ENCODE measurements at places on chromosomes 3 and 15.
A peak's percentile ranks its signal among the peaks of the same experiment; 100 is the strongest.

DNA sequence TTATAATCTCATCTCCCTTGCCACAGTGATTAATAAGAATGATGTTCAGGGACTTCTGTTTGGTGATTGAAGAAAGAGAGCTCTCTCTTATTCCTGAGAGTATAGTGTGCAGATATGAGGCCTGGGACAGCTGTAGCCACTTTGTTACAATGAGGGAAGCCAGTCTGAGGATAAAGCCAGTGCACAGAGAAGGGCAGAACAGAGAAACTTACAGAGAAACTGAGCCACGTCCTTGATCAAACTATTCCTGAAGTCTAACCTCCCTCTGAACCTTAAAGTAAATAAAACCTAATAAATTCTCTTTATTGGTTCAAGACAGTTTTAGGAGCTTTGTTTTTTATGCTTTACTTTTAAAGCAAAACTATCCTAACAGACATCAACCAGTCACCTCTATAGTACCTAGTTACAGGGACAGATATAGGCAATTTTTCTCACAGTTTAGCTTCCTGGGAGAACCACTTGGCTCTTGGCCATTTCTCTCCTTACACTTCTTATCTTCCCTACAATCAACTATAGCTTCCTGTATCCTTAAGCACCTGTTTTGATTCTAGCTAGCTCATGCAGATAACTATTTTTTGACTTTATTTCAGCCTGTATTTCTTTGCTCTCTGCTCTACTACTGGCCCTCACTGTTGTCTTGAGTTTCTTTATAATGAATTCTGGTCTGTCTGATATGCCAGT, 284.4 kb downstream of the SHQ1 start:
- no peak for DNase-seq

DNA sequence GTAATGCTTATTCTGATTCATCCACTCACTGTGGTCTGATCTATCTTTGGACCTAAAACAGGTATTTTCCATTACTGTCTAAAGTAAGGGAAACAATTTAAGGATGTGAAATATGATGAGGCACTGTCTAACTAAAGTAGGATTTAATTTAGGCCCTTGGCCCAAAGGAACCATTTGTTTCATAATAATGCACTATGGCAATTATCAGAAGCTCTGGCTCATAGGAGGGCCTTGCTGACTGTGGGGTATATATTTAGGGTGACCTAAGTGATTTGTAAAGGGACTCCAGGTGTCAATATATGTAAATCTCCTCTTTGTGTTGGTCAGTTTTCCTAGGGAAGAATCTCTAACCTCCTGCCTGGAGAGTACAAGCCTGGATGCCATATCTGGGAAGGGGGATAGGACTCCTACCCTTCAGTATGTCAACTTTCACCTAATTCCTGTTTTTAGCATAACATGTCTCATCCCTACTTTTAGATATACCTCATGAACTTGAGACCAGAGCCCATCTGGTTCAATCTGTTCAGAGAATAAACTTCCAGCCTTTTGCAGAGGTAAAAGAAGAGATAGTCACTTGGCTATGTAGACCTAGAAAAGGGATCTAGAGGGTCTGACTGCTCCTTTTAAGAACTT, 20.1 kb downstream of the DET1 start:
- no peak for DNase-seq

- peak; percentile 63 for DNase-seq
These were observed 611 bp downstream of the CTDSPL2 start for GRCh38 chr15:44427756-44428724.

DNA sequence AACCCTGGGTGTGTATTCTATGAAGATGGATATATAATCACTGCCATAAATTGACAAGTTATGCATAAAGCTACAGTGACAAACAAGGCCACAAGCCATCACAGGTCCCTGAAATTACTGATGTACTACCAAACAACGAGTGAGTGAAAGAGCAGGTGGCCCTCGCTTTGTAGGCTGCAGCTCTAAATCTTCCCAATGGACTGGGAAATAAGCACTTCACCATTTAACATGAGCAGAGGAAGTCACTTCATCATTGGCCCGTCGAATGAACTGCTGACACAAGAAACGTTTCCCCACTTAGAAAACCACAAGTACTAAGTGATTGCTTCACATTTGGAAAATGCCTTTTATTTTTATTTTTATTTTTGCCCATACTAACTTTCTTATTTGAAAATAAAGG, 218.0 kb downstream of the ZNF385D start:
- DNase-seq, result no peak

DNA sequence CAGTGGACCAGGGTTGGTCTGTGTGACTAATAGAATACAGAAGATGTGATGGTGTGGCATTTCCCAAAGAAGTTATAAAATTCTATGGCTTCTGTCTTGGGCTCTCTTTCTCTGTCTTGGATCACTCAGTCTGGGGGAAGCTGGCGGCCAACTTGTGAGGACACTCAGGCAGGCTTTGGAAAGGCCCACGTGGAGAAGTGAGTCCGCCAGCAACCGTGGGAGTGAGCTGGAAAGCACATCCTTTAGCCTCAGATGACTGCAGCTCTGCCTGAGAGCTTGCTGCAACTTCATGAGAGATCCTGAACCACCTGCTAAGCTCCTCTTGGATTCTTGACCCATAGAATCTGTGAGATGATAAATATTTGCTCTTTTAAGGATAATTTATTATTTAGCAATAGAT, 72.0 kb upstream of the RASGRP1 start:
- no peak for DNase-seq

DNA sequence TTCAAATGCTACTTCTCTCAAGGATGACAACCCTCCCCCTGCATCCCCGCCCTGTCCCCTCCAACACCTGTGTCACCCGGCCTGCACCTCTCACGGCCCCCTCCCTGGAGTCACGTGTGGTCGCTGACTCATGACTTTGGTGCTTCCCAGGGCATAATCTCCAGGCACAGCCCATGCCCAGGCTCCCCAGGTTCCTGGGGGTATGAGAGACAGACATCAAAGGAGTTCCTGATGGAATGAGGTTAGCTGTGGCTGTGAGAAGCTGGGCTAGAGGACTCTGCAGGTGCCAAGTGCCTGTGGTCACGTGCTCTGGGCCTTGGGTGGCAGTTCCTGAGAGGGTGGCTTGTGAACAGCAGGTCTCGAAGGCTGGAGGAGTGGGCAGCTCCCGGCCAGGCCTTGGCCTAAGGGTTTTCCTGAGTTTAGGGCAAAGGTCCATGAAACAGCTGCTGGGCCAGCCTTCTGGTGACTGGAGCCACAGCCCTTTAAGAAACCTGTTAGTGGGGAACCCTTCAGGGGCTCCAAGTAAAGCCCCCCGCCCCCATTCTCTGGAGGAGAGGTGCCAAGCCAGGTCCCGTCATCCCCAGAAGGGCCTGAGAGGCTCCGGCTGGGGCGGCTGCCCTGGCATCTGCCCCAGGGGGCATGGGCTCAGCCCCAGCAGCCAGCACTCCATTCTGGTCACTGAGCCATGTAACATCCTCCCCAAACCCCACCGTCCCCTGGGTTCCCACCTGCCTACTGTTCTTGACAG, 230.0 kb downstream of the XXYLT1 start:
- no peak for DNase-seq

GRCh38 chr15:43347114-43347513, 16.7 kb upstream of the LCMT2 start:
- DNase-seq, result no peak

GRCh38 chr3:4712109-4712508, 219.0 kb downstream of the ITPR1 start:
- DNase-seq, result no peak

DNA sequence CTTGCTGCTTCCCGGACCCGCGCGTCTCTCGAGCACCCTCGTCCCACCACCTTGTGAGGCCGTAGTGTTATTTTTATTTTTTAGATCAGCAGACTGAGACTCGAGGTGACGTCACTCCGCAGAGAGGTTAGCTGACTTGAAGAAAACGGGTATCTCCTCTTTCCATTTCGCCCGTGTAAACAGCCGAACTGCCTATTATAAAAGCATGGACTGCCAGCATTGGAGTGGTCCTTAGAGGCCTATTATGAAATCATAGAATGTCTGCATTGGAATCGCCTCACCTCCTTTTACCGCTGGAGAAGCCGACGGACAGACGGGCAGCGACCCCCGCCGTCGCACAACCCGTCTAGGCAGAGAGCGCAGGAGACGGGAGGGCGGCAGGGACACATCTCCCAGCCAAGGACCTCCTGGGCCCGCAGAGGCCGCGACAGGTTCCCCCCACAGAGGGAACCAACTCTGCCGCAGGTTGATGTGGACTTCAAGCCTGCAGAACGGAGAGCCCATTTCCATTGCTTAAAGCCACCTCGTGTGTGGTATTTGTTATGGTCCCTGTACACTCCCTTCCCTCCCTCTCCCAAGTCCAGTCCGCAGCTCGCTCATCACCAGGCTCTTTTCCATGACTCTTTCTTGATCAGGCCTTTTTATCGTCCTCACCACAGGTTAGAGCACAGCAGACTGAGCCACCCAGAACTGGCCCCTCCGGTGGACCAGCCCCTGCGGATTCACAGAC, 540 bp upstream of the PPP1R2 start:
- DNase-seq, result no peak

- no peak for DNase-seq
These were observed 386.7 kb downstream of the RSL24D1 start for GRCh38 chr15:54810031-54810430.

DNA sequence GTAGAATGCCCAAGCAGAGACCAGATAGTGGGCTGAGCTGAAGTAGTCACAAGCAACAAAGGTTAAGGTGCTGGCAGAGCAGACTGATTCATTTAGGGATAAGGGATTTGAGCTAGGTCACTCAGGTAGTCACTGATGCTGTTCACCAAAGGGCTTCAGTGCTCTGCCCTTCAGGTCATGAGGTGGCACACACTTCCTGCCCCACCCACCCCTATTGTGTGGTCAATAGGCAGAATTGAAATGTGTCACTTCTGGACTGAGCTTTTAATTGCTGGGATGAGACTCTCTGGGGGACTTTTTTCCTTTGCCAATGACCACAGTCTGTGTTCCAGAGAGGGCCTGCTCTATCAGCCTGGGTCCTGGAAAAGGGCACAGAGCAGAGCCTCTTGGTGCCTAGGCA, 2.9 kb upstream of the DIS3L start:
- DNase-seq, result no peak

- no peak for DNase-seq
These were observed 68.1 kb upstream of the SH3GL3 start for GRCh38 chr15:83378921-83379578.

- no peak for DNase-seq
These were observed 58.0 kb downstream of the PGPEP1L start for GRCh38 chr15:98949624-98950023.

DNA sequence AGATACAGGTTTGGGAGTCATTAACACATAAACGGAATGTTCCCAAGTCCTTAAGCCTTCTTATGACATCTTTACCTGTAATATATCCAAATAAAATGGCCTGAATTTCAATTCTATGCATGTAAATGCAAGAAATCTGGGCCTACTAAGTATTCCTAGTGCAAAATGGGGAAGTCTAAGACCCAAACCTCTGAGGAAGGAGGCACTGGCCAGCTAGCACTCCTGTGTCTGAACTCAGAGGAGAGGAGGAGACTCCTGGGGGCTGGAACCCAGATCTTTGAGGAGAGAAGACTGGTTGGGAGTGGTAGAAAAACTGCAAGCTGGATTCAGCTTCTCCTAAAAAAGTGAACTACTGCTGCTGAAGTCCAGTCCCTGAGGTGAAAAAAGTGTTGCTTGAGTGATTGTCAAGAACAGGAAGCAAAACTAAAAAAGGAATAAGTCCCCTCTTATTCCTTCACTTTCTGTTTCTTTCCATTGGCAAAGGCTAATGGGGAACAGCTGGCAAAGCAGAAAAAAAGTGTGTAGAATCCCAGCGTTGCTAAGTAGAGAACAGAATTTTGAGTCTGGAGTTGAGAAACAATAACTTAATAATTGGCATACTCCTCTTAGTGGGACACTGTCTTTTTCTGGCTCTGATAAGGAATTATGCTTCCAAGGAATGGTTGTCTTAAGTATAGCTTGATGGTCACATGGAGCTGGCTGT, 54.8 kb upstream of the ATP2C1 start:
- peak; percentile 32 for DNase-seq

DNA sequence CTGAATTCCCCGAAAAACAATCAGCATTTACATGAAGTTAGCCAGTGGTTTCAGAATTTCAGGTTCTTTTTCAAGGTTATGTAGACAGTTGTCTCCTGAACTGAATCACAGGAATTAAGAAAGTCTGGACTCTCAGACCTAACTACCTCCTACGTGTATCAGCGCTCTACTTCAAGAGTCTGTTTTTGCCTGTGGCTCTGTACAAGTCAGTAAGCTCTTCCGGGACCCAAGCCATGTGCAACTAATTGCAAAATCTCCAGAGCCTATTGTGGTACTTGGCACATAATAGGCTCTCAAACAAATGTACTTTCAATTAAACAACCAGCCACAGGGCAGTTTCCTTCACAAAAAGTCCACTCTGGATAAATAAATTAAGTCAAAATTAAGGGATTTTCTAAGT, 414.2 kb downstream of the PDCD6IP start:
- DNase-seq, result peak; percentile 19

GRCh38 chr3:127768346-127769008, 53.8 kb downstream of the MGLL start:
- DNase-seq, result no peak

- no peak for DNase-seq
These were observed 25.8 kb downstream of the CRABP1 start for GRCh38 chr15:78365917-78366316.

DNA sequence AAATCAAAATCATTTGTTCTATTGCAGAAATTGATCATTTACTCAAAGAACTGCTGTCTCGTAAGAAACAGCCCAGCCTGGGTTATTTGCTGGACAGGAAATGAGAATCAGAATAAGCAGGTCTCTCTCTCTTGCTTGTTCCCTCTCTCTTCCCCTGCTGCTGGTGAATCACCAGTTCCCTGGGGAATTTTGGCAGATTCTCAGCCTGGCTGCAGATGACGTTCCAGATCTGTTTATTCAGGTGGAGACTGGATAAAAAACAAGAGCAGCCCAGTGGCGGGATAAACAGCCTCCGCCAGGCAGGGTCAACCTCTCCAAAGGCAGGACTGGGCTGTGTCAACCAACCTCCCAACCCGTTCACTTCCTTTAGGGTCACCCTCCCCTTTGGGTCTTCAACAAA, 72.1 kb downstream of the LRIG1 start:
- peak; percentile 64 for DNase-seq

DNA sequence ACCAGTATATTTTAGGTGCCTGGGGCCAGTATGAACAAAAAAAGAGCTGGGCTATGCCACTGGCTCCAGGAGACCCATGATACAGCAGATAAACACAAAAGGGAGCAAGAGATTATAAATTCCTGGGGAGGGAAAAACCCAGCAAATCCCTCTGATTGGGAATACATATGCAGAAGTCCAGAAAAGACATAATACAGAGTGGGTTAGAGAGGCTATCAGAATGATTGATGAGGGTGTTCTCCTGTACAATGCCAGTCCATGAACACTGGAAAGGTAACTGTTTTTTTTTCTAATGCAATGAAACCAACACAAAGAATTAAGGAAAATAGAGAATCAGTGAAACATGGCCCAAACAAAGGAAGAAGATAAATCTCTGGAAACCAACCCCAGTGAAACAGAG, 5.4 kb upstream of the VPS39 start:
- no peak for DNase-seq

DNA sequence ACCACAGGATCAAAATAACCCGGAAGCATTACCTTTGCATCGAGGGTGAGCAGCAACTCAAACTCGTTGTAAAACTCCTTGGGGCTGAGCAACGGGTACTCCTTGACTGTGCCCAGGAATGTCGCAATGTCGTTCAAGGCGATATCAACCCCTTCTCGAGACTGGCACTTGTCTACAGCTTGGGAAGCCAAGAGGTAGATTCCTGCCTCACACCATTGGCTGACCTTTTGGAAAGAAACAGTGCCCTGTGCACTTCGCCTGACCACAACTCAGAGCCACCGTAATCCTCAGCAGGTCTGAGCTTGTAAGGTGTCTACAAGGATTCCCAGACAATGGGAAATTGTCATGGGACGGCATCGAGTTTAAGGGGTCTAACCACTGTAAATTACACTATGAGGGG, 43.9 kb downstream of the B3GNT5 start:
- DNase-seq, result no peak
